HFF-Myc (cell line): ENCODE measurements at places on chromosomes 16 and 17.
A peak's percentile ranks its signal among the peaks of the same experiment; 100 is the strongest.

- DNase-seq, result peak; percentile 29
Measured at GRCh38 chr16:28974007-28974436, 556 bp upstream of the SPNS1 start.

GRCh38 chr16:72371307-72372086 is 199.5 kb upstream of the PMFBP1 start:
- DNase-seq, result peak; percentile 20

GRCh38 chr17:74379495-74380085 is 12.3 kb downstream of the GPR142 start:
- DNase-seq, result peak; percentile 21

GRCh38 chr17:27834571-27834970 is 34.2 kb upstream of the NOS2 start:
- DNase-seq, result no peak

- no peak for DNase-seq
Measured at GRCh38 chr17:17295141-17295540, 8.0 kb upstream of the NT5M start.

GRCh38 chr16:67961551-67961957 is 6.9 kb downstream of the SLC12A4 start:
- DNase-seq, result no peak

DNA sequence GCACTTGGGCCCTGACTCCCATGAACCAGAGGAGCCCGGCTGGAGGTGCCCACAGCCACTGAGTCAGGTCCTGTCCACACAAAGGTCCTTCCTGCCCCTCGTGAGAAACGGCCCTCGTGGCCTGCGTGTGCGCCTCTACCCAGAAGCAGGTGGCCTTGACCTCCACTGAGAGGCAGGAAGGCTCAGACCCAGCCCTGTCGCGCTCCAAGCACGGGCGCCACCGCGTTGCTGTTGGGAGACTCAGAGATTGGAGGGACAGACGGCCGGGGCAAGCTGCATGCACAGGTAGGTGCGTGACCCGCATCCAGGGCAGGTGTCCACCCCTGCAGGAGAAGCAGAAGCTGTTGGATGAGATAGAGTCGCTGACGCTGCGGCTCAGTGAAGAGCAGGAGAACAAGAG is 8.1 kb upstream of the CAPN15 start:
- DNase-seq, result no peak

DNA sequence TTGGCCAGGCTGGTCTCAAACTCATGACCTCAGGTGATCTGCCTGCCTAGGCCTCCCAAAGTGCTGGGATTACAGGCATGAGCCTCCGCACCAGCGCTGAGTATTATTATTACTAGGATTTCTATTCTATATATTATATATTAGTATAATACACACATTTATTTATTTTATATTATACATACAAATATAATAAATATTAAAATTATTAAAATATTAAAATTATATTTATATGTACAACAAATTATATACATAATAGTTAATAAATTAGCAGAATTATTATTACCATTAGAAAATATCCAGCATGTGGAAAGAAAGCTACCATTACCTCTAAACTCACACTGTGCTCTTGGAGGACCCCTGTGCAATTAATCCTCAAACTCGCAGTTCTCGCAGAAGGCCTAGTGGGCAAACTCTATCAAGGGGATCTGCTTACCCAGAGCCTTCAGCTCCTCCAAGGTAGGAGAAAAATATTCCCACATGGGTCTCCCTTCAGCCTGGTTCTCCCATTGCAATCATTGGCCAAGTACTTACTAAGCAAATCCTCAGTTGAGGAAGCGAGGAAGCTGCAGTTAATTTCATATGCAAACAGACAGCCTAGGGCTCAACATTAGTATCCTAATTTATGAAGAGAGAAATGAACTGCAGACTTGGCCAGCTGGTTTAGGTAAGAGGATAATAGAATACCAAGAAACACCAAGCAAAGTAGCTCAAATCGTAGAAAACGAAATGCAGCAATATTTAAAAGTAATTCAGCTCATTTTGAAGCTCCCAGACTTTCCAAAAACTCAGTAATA is 241.4 kb upstream of the IRX5 start:
- no peak for DNase-seq

DNA sequence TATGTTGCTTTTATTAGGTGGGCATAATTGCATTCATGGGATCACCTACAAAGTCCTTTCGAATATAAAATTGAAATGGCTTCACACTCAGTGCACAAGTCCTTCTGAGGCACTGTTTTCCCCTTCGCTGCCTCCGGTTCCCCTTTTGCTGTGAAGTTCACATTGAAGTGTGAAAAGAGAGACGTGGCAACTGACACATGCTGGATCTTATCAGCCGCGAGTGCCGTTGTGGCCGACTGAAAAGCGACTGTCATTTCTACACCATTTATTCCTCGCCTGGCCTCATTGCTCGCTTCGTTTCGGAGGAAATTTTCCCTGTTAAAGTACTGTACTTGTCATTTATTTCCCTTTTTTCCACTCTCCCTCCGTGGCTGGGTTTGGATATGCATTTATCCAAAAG is 423.5 kb downstream of the MAF start:
- DNase-seq, result no peak

DNA sequence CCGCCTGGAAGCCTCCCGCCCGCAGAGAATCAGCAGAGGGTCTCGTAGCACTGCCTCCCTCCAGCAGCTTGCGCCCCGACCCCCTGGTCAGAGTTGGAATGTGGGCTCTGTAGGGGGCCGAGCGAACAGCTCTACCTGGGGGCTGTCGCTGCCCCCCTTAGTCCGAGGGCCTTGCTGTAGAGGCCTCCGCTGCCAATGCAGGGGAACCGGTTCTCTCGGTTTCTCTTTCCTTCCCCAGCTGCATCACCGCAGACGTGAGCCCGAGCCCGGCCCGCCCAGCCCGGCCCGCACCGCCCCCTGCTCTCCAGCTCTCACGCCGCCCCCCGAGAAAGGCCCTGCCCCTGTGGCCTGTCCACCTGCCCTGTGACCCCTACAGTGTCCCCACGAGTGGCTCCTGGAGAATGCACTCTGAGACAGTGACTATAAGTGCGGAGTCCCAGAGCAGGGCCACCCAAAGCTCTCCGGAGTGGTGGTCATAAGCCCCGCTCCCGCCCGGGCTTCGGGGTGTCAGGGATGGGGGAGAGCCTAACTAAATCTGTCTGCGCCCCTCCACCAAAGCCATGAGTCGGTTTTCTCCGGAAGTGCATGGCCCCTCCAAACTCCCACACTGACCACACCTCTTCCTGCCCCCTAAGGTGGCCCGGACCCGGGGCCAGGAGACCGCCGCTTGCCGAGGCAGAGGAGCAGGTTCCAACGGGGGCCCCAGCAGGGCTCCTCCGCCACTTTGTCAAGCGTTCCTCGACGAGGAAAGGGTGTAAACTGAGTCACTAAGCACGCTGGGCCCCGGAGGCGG is 1.7 kb downstream of the ARHGAP27 start:
- no peak for DNase-seq

DNA sequence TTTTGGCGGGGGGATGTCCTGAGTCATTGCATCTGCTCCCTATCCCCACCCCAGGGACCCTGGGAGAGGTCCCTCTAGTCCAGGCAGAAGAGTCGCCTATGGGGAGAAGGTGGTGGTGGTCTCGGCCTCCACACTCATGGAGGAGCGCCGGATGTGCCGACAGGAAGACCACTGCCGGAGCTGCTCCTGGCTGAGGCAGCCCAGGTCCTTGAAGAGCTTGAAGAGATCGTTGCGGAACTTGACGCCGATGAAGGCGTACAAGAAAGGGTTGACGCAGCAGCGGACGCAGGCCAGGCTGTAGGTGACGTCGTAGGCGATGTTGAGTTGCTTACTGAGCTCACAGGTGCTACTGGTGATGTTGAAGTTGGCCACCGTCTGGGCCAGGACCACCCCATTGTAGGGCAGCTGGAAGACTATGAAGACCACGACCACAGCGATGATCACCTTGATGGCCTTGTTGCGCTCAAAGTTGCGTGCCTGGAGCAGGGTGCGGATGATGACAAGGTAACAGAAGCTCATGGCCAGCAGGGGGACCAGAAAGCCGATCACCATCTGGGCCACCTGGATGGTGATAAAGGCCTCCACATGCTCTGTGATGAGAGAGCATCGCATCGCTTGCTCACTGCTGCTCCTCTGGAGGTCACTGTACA is 10.5 kb downstream of the CCR7 start:
- no peak for DNase-seq

DNA sequence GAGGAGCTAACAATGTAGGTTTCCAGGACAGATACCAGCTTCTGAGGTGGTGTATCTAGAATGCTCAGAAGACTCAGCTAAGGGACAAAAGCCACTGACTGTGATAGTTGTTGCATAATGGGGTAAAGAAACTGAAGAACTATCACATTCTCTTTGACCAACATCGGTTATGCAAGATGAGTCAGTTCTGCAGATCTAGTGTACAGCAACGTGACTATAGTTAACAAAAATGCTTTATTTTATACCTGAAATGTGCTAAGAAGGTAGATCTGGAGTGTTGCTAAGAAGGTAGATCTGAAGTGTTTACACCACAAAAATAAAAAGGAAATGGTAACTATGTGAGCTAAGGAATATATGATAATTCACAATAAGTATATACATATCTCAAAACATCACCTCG is 2.5 kb downstream of the KRTAP9-6 start:
- no peak for DNase-seq

DNA sequence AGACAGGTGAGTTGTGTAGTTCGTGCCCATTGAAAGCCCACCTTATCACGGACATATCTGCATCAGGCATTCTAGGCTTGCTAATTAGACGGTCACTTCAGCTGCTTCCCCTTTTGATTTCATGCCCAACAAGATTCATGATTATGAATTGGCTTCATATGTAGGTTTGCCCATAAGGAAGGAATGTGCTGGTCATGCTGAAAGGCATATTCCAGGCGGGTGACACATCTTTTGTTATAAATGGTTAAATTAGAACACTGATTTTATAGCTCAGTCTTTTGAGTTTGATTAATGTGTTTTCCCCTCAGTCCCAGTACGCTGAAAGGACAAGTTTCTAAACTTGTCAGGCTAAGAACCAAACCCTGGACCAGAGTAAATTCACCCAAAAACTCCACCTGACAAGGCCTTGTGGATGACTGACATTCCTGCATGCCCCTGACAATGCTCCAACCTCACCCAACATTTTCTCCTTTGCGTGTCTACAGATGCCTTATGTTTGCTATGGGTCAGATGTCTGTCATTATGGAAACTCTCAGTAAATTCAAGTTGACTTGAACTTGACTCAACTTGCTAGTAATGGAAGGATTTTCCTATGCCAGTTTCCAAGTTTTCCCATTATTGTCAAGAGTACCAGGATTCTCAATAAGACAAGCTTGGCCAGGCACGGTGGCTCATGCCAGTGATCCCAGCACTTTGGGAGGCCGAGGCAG is 421.9 kb downstream of the PMP22 start:
- DNase-seq, result no peak

- DNase-seq, result no peak
Measured at GRCh38 chr16:59047114-59047513, 313.0 kb upstream of the GOT2 start.

- DNase-seq, result no peak
Measured at GRCh38 chr17:78600181-78600721, 23.1 kb upstream of the DNAH17 start.

DNA sequence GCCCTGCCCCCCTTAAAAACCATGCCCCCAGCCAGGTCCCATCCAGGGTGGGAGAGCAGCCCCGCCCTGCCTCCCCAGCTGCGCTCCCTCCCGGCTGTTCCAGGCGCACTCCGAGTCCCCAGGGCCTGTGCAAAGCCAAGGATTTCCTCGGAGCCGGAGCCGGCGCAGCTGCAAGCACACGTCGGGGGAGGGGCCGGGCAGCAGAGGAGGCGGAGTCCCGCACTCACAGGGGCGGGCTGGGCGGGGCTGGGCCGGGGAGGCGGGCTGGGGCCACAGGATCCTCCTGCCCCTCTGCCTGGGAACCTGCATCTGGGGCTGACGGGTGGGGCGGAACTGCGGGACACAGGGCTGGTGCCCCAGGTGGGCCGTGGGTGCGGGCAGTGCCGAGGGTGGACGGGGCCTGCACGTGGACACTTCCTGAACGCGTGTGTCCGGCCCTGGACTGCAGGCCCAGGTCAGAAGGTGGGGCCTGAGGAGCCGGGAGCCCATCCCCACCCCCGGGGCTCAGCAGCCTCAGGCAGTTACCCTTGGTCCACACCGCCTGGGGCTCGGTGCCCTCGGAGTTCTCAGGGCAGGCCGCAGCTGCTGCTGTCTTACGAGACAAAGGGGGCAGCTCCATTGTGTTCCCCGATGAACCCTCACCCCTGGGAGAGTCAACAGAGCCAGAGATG is 24.0 kb upstream of the SSTR5 start:
- no peak for DNase-seq

DNA sequence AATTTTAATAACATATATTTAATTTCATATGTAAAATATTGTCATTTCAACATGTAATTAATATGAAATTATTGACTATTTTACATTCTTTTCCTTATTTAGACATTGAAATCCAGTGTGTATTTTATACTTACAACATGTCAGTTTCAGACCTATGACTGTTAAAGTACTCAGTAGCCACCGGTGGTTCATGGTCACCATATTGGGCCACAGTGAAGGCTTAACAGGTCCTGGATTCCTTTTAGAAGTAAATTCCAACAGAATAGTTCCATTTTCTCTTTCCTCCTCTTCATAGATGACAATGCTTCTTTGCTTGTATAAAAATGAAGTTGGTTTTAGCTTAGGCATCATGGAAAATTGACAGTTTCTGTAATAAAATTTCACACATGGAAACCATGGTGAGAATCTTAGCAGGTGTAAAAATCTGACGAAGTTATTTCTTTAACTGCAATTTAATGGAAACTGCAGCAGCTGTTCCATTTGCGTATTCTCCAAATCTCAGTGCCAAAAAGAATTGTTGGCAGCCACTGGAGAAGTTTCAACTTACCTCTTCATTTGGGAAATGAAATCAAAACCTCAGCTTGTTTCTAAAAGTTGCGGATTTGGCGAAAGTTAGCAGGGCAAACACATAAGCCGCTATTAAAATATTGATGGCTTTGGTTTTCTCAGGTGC is 231.1 kb downstream of the CDH13 start:
- DNase-seq, result no peak
